ENCODE measurements at places on chromosomes 3 and 15.

DNA sequence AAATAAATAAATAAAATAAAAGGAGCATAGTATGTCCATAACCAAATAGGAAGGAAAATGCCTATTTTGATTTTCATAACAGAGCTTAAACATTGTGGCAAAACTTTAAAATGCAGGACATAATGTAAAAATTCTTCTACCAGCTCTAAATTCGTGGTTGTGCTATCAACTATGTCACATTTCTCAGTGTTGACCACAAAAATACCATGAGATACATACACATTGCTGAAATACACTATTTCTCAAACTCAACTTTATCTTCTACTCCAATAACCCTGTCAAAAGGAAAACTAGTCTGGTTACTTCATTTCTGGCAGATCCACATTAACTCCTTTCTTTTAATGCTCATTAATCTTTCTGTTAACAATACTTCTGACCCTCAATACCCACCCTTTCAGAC, 523.2 kb downstream of the FHIT start:
- no peak for DNase-seq

DNA sequence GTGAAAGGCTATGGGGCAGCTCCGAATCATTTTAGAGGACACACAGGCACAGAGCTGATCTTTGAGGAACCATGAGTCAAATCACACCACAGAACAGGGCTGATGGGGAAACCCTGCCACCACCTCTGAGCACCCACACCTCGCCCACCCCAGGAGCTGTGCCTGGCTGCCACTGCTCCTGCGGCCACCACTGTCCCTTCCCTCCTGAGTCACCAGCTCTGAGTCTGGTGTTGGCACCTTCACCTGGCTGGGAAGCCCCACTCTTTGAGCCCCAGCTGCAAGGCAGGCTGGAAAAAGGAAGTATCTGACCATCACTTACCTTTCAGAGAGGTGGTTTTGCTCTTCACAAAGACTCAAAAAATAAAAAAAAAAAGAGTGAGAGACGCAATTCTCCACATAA, 63.6 kb upstream of the MEF2A start:
- DNase-seq: no peak

- DNase-seq: no peak
These were observed 14.5 kb upstream of the TOP2B start for GRCh38 chr3:25679166-25679565.

- DNase-seq: no peak
These were observed 300.0 kb downstream of the IGSF11 start for GRCh38 chr3:118734664-118735063.

DNA sequence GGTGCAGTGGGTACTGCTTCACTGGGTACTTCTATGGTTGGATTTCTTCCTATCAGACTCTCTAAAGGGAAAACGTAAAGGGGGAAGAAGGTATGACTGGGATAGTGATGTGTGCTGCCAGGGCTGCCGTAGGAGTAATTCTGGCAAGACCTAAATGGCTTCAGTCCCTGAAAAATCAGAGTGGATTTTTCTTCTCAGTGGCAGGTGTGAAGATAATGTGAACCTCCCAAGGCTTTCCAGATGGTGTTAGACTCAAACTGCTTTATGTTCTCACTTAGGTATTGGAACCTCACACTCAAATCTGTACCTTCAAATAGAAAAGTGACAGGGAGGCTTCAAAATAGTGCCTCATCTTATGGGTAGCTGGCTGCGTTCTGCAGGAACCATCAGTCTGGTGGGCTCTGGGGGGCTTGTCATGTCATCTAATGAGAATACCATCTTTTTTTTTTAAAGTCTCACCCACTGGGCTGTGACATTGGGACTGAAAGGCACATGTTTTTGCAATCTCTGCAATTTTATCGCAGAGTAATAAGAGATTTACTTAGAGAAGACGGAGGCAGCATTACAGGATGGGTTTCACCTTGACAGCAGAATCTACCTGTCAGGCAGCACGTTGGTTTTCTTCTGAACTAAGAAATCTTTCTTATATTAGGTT, 28.5 kb downstream of the MINDY4B start:
- DNase-seq: no peak

DNA sequence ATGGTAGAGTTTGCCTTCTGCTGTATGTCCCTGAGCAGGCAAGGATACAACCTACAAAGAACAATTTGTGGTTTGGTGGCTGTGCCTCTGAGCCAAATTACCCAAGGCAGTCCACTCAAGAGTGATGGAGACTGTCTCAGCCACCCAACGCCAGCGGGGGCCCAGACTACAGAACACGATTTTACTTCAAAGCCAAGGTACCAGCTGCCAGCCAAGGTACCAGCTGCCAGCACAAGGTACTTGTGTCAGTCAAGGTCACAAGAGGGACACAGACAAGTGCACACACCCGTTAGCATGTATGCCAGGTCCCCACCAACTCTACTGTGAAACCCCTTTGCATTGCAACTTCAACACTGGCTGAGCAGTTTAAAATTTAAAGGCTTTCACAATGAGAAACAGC, 23.5 kb downstream of the COLQ start:
- DNase-seq: no peak

DNA sequence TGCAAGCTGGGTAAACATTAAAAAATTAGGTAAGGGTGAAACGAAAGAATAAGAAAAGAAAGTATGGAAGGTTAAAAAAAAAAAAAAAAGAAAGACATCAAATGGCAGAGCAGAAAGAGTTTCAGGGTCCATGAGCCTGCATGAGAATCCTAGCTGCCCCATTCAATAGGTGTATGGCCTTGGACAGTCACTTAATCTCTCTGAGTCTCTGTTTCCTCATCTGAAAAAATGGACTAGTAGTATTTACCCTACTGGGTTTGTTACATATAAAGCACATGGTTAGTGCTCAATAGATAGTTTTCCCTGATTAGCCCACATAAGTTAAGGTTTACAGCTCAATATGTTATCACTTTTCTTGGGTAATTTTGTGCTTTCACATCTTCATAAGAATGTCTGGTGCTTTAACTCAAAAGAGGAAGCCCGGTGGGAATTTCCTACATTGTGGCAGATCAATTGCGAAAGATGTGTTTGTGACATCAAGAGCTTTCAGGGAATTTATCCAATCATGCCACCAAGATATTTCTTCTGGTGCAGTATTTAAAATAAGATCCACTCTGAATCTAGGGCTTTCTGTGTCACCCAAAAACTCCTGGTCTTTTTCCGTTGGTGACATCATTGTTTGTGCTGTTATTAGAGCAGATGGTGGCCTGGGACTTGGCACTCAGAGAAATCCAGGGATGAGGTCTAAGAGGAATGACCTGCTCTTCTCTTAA, 57.2 kb upstream of the UBE2E1 start:
- no peak for DNase-seq

DNA sequence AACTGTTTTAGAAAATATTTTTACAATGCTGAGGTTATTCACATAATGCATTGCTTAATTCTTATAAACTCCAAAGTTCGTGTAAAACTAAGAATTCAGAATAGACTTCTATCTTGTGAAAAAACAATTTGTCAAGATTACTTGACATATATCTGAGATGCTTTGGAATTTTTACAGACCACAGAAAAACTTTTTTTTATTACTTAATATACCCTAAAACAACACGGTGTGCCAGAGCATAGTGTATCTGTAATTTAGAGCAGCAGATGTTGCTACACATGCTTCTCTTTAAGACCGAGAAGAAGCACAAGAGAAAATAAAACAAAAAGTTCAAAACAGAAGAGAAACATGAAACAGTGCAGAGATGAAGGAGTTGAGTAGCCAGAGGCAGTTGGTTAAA, 26.4 kb downstream of the ASB7 start:
- peak; percentile 30 for DNase-seq

GRCh38 chr3:73848173-73848906, 223.6 kb upstream of the PDZRN3 start:
- peak; percentile 23 for DNase-seq

- DNase-seq: no peak
These were observed 176.2 kb upstream of the TOPAZ1 start for GRCh38 chr3:44065311-44066094.

All from astrocyte (in vitro differentiated cells and primary cell).